ENCODE measurements at places on chromosomes 2 and 18.

DNA sequence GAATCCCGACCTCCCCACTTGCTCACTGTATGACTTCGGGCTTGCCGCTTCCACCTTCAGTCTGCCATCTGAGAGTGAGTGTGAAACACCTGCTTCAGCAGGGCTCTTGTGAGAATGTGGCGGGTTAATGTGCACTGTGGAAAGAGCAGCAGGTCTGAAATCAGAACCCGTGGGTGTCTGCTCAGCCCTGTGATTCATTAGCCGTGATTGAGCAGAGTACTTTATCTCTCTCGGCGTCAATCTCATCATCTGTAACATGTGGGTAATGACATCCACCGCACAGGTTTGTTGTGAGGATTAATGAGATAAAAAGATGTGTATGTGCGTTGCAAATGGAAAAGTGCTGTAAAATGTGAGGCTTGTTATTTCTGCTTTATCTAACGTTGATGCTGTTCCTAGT, 128.6 kb downstream of the LRATD1 start:
- no peak for DNase-seq

DNA sequence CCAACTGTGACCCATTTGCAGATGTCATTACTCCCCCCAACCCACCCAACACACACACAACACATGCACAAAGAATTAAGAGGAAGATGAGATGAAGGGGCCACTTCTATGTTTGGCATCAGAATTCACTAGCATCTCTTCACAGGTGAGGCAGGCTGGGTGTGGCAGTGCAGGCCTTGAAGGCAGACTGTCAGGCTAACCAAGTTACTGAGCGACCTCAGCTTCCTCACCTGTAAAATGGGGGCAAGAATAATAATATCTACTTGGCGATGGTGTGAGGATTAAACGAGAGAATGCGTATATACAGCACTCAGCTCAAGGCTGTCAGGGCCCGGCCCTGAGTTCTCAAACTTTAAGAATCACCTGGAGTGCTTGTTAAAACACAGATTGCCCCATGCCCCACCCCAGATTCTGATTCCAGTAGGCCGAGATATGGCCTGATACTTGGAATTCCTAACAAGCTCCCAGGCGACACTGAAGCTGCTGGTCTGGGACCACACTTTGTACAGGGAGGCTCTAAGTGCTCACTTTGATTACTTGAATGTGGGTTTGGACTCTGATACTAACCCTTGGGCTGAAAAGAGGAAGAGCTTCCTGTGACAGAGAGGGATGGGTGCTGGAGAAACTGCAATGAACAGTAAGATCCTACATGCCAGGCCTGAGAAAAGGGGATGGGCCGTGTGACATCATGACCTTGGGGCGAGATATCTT, 1.1 kb downstream of the ACTG2 start:
- DNase-seq = no peak

- peak; percentile 76 for DNase-seq
These were observed 24.1 kb upstream of the KANSL1L start for GRCh38 chr2:210195101-210195852.

DNA sequence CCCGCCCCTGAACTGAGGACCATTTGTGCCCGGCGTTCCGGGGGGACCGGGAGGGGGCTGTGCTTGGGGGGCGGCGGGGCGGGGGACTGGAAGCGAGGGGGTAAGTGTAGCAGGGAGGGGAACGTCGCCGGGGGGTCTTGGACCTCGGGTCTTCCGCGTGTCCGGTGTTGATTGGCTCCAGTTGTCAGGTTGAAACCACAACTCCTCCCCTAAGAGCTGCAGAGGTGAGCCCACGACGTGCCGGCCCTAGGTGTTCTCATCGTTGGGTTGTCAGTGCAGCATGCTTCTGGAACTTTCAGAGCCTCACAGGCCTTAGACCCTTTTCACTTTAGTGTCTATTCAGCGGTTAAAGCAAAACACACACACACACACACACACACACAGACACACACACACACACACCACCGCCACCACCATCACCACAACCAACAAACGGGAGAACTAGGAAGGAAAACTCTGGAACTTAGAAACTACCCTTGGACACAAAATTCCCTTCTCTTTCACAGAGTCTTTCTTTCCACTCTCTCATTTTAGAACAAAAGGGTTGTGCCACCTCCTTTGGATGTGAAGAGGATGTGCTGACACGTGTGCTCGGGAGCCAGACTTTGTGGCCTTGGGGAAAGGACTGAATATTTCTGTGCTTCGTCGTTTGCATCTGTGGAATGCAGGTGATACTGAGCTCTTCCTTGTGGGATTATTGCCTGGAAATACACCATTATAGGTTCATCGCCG, 6.7 kb upstream of the DLX2 start:
- DNase-seq = no peak

DNA sequence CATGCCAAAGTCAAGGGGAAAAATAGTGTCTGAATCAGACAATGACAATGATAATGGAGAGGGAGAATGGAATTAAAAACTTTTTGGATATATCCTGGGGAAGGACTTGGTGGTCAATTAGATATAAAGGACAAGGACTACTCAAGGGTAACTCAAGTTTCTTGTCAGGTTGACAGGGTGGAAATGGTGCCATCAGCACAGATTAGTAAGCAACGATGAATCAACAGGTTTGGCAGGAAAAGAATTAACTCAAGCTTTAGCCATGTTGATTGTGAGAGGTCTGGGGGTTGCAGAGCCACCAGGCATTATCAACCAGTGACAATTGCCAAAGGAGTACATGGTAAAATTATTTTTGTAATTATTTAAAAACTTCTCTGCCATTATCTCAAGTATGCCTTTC, 35.8 kb upstream of the SPATS2L start:
- no peak for DNase-seq

DNA sequence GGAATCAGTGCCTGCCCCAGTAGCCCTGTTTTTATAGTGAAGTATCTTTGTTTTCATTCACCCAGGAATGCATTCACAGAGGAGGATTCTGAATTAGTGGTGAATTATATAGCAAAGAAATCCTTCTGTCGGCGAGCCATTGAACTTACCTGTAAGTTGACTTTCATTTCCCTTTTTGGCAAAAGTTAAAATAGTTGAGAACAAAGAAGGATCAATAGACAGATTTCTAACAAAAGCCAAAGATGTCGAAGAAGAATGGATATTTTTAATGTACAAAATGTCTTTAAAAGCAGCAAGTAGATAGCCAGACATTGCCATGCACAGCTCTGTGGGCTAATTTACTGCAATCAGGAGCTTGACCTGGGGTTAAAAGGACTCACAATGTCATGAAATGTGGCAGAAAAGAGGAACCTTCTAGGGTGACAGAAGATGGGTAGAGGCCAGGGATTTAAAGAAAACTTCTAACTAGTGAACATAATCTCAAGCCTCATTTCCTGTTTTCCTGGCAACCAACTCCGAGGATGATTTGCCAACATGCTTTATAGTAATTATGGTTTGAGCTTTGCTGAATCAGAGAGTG, 53.8 kb upstream of the TMEM87B start:
- DNase-seq = peak; percentile 53

- peak; percentile 64 for DNase-seq
These were observed 204.8 kb downstream of the TFCP2L1 start for GRCh38 chr2:121080013-121080772.

DNA sequence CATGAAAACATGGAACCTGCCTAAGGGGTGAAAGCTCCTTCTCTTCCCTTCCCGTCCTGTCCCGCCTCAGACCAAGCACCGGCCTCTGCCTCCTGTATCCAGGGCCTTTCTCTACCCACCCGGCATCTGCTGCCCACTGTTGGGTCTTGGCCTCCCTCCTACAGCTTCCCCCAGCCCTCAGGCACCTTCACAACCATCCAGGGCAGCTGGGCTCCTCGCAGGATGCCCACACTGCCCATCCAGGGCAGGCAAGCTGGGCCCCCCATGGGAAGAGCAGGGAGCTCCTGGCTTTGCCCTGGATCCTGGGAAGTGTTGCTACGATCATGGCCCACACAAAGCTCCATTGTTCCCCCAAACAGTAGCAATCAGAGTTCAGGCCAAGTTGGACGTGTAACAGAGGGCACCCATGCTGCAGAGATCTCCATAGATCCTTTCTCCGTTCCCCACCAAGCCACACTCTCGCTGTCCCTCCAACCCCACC, 206.6 kb downstream of the NDUFA10 start:
- no peak for DNase-seq

- DNase-seq = no peak
These were observed 241.5 kb downstream of the SOX11 start for GRCh38 chr2:5933669-5934068.

DNA sequence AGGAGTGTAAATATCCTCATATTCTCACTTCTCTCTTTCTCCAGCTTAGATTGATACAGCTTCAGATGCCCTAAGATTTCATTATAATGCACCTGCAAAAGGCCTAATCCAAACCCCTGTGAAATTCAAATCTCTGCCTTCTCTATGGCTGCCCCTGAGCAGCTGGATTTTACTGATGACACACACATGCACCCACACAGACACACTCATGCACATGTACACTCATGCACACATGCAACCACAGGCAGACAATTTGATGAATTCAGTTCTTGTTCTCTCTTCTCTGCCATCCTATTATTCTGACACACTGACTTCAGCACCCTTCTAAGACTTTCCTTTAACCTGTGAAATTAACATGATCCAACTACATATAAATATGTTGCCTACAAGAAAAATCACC, 563.2 kb downstream of the RNF144A start:
- no peak for DNase-seq

DNA sequence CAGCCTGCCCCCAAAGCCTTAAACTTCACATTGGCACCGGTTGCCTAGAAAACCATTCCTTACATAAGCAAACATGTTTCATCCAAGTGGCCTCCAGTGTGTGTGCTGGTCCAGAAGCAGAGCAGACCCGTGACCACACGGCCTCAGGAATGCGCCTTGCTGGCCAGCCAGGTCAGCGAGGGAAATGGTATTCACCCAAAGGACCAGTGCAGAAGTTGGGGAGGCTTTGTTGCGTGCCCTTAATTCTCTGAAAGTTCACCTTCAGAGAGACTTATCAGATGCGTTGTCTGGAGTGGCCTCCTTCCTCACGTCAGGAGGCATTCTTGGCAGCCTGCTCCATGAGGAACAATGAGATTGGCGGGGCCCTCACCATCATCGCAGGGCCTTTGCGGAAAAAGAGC, 25.9 kb downstream of the NRP2 start:
- peak; percentile 68 for DNase-seq

DNA sequence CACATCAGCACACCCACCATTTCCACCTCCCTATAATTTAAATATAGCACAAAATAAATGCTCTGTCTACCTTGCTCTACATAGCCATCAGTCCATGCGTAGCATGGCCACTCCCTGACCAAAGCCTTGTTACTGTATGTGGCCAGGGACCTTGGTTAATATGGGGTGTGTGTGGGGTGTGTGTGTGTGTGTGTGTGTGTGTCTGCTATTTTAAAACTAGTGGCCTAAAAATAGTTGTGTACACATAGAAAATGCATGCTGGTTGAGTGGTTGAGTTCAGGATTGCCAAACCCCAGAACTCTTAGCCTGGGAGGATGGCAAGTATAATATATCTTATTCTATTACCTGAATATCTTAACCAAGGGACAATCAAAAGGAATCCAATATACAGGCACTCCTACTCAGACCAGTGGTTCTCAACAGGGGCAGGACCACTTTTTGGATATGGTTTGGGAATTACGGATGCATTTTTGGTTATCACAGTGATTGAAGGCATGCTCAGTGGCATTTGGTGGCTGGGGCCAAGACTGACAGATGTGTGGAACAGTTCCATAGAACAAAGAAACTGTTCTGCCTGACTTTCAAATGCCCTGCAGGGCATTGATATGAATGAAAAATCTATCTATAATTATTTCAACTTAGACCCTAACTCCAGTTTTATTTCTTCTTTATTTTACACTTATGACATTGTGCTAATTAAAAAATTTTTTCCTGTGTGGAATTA, 72.3 kb upstream of the PSME4 start:
- no peak for DNase-seq

- no peak for DNase-seq
These were observed 102.1 kb upstream of the CDC42EP3 start for GRCh38 chr2:37773371-37774130.

- DNase-seq = no peak
These were observed 46.8 kb upstream of the CDH7 start for GRCh38 chr18:65704046-65704445.

GRCh38 chr18:68314403-68314802, 400.5 kb downstream of the TMX3 start:
- peak; percentile 13 for DNase-seq

- no peak for DNase-seq
These were observed 11.6 kb upstream of the HNMT start for GRCh38 chr2:137952586-137953129.

DNA sequence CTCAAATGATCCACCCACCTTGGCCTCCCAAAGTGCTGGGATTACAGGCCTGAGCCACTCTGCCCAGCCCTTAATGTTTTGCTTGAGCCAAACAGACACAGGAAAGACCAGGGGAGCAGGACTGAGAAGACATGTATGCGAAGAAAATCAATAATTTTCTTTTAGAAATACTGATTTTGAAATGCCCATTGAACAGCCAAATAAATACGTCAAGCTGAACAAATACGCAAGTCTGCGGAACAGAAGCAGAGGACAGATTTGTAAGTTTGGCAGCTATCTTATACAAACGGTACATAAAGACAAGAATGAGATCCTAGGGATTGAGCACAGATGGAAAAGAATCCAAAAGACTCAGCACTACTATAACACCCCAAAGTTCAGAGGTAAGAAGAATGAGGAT, 20.8 kb downstream of the SF3B1 start:
- no peak for DNase-seq

GRCh38 chr18:26480897-26481795, 67.2 kb downstream of the KCTD1 start:
- DNase-seq = peak; percentile 94

GRCh38 chr2:46364797-46365457, 67.7 kb downstream of the EPAS1 start:
- peak; percentile 80 for DNase-seq

DNA sequence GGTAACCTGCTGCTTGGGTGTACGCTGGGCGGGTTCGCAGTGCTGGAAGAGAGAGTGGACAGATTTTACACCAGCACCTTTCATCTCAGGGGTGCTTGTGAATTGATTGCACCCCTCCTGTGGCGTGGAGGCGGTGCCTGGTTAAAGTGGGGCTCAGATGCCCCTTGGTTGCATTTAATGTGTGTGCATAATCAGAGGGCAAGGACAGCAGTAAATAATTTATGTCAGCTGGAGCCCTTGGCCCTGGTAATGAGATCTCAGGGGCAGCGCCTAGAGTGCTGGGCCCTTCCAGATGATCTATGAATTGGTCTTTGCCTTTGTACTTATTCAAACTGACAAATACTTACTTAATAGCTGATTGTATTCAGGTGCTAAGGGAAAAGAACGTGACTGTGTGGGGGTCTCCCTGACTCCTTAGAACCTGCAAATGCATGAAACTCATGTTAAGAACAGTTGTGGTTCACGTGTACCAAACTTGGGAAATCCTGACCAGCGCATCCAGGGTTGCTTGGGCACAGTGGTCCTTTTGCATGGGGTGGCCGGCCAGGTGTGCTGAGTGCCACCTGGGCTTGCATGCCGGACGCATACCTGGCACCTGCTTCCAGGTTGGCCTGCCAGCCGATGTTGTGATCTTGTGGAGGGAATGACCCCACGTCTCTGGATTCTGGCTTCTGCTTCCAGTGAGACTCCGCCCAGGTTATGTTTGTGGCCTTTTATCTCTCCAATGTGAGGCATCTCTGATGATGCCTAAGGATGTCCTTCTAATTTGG, 118.5 kb downstream of the AGAP1 start:
- DNase-seq = no peak

All from cardiac fibroblast (primary cell).